ENCODE measurements at places on chromosomes 7 and 10. TPM values are rescaled to one million over a fixed set of nuclear protein-coding genes. Genes with fewer than 3 reads are reported as not detected.

DNA sequence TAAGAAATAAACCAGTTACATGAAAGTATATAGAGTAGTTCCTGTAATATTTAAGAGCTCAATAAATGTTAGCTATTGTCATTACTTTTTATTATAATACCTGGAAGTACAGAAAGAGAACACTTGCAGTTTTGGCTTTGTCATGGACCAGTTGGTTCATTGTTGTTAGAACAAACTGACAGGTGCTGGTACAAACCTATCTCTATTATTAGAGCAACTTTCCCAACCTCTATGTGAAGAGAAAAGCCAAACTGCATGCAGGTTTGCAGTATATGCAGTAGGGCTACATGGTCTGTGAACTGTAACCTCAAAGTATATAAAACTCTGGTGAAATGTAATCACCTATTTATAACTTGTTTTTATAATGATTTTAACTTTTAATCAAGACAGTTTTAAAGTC is 20.4 kb downstream of the DNAJC9 start:
- DNase-seq, result no peak

- DNase-seq, result no peak
Measured at GRCh38 chr7:111486472-111487142, 75.7 kb downstream of the IMMP2L start.

DNA sequence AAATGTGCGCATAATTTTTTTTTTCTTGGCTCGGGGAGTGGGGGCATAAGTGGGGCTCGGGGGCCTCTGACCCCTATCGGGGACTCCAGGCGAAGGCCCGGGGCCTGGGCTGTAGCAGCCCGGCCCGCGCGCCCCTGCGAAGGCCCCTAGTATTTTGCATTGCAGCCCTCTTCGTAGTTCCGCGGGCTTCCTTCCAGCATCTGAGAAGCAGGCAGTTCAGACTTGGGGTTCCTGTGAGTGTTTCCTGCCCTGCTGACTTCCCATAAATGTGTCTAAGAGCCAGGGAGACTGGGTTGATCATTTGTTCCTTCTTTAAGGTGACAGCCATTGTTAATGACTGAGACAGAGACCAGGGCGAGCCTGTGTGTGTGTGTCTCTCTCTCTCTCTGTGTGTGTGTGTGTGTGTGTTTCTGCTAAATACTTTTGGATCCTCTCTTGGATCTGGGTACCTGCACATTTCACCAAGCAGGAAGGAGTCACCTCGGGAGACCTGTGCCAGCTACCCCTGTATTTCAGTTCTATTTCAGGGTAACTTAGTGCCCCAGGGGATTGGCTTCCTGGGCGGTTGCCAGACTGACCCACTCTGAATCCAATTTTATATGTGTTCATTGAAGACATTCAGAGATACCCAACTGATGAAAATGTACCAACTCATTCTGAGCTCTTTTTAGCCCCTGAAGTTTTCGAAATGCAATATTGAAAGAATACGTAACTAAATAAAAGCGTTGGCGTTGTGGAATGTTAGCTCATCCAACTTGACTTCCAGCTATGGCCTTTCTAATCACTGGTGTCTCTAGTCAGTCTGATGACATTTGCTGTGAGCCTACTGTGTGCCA is 805 bp downstream of the MSRB2 start:
- DNase-seq, result peak; percentile 42

DNA sequence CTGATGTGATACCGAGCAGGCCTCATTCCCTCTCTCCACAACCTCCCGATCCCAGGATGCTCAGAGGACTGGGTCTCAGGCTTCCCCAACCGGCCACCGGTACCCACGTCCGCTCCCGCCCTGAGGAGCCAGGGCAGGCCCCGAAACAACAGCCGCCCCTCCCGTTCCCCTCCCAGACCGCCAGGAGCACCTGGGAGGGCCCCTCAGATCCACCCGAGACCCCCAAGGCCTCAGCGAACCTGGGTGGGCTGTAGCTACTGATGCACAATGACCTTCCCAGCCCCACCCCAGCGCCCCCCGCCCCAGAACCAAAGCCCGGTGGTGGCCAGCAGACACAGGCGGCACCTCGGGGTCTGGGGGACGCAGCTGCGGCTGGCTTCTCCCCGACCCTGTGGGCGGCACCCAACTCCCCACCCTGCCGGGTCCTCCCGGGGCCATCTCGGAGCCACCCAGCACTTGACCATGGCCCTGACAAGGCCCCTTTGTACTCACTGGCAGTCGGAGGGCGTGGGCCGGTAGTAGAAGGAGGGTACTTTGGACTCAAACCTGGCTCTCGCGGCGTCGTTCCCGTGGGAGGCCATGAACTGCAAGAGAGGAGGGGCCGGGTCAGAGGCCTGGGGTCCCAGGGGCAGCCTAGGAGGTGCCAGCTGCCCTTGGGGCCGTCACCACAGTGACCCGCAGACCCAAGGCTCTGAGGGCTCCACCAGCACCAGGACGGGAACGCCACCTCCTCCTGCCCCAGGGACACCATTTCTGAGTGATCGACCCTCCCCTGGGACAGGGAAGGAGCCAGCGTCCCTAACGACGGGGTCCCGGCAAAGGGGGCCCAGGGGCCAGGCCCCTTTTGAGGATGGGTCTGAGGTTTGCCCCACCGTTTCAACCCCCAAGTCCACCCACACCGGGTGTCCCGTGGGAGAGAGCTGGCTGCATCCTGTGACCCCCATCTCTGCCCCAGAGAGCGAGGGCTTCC is 28.1 kb downstream of the ADAP1 start:
- peak; percentile 9 for DNase-seq

OR2A7 gene
- 9.9 TPM for total RNA-seq

GRCh38 chr7:51230324-51230625 is 86.3 kb downstream of the COBL start:
- no peak for DNase-seq

- DNase-seq, result no peak
Measured at GRCh38 chr7:22138106-22138505, 192.4 kb upstream of the CDCA7L start.

- no peak for DNase-seq
Measured at GRCh38 chr7:107972941-107973376, 30.0 kb downstream of the LAMB1 start.

- no peak for DNase-seq
Measured at GRCh38 chr10:108363576-108363975, 1199.1 kb upstream of the SORCS1 start.

- DNase-seq, result no peak
Measured at GRCh38 chr7:157255201-157255606, 81.6 kb upstream of the DNAJB6 start.

- no peak for DNase-seq
Measured at GRCh38 chr10:84160663-84161362, 12.8 kb upstream of the GPR15LG start.

GRCh38 chr7:159144758-159145489 is at the start of gene VIPR2:
Gene VIPR2 (minus strand): TSS chr7:159144867. CDS start chr7:159144771, 96 bp downstream.
- DNase-seq, result peak; percentile 74

TCERG1L gene
- 2.1 TPM for total RNA-seq

- DNase-seq, result no peak
Measured at GRCh38 chr10:89022734-89023133, 32.1 kb downstream of the FAS start.

DNA sequence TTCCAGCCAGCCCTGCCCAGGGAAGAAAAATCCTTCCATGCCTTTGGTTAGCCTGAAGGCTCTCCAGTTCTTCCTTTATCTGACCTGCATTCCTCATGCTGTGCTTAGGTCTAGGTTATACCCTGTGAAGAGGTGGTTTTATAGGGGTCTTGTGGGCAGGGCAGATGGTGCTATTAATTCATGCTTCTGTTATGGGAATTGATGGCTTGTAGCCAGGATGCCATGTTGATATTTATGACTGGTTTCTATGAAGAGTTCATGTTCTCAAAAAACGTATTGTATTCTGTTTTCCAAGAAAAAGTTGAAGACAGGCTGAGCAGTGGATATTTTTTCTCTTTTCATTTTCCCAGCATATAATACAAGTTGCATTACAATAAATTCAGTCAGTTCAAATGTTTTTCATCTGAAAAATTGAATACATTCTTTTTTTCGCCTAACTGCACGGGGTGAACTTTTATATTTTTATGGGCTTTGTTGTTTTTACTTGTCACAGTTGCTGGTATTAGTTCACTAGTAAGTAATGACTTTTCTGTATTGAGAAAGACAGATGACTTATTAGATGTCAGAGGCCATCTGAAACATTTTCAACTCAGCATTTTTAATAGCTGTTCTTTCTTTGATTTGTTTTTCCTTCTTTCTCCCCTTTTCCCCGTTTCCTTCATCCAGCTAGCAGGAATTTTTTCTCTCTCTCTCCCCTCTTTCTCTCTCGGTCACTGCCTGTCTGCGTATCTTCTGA is 322.8 kb downstream of the LRMDA start:
- DNase-seq, result no peak

DNA sequence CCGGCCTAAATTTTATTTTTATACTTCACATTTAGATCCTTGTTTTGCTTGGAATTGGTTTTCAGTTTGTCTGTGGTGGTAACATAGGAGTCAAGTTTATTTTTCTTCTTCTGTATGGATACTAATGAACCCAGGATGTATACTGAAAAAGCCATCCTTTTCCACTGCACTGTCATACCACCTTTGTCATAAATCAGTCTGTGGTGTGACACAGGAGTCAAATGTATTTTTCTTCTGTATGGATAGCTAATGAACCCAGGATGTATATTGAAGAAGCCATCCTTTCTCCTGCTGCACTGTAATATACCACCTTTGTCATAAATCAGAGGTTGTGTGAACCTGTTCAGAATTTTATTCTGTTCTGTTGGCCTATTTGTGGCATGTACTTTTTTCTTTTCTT is 21.4 kb downstream of the VPS26A start:
- no peak for DNase-seq

GRCh38 chr10:77168861-77169260 is 468.7 kb downstream of the KCNMA1 start:
- no peak for DNase-seq

GRCh38 chr7:151071032-151071866 is 9.4 kb downstream of the FASTK start:
- no peak for DNase-seq

DNA sequence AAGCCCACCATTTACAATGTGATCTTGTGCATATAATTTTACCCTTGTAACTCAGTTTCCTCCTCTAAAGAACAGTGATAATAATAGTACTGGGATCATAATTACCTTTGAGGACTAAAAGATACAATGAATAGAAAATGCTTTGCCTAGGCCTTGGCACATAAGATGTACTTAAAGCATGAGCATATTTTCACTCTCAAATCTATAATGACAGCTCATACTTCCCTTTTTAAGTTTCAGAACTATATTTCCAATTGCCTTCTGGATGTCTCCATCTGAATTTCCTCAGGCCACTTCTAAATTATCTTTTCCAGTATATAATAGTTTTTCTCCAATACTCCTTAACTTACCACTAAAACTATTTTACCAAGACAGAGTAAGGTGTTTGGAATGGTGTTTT is 13.3 kb upstream of the ITGB8 start:
- DNase-seq, result no peak

DNA sequence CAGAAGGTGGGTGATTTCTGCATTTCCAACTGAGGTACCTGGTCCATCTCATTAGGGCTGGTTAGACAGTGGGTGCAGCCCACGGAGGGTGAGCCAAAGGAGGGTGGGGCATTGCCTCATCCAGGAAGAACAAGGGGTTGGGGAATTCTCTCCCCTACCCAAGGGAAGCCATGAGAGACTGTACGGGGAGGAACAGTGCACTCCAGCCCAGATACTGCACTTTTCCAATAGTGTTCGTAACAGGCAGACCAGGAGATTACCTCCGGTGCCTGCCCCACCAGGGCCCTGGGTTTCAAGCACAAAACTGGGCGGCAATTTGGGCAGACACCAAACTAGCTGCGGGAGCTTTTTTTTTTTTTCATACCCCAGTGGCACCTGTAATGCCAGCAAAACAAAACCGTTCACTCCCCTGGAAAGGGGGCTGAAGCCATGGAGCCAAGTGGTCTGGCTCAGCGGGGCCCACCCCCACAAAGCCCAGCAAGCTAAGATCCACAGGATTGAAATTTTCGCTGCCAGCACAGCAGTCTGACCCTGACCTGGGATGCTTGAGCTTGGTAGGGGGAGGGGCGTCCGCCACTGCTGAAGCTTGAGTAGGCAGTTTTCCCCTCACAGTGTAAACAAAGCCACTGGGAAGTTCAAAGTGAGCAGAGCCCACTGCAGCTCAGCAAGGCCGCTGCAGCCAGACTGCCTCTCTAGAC is 31.2 kb downstream of the ARMC10 start:
- DNase-seq, result peak; percentile 71

PTN gene
- total RNA-seq, result 13.7 TPM

MOSPD3 gene
- 22.4 TPM for total RNA-seq

DNA sequence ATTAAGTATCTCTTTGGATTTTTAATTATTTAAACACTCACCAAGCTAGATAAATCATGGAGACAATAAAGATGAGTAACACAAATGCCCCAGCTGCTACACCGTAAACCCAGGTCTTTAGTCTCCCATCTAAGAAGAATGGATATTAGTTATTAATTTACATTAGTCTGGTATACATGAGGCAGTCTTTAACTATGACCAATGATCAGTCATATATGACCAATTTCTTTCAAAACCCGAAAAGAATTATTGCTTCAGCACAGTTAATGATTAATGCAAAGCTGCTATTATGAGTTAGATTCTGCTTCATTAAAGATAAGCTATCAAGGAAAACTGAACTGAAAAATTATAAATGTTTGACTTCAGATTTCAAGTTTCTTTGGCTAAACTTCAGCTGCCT is 402.9 kb downstream of the PHF14 start:
- DNase-seq, result no peak

- DNase-seq, result no peak
Measured at GRCh38 chr7:142733271-142733670, 16.0 kb upstream of the PRSS1 start.

- DNase-seq, result peak; percentile 2
Measured at GRCh38 chr10:132872658-132873057, 69.7 kb downstream of the CFAP46 start.

DNA sequence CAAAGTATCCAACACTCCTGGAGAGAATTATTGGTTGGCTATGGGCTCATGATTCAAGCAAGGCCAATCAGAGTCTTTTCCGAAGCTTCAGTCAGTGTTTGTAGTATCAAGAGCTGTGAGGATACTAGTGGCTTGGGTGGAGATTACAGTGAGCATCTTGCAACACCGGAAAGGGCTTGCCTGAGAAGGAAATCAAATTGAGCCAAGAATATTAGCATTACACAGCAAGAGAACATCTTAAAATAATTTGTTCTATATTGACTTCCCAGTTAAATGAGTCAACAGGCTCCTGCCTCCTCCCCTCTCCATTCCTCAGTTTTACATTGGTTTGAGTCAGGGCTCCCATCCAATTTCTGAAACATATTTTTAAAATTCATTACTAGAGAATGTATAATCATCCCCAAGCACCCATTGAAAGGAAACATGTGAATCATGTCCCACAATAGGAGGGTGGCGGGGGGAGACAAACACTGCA is 127.4 kb downstream of the ELAPOR2 start:
- no peak for DNase-seq

GRCh38 chr7:140885735-140886334 is 38.9 kb downstream of the BRAF start:
- DNase-seq, result no peak
